ENCODE measurements at places on chromosomes 5 and 9.

DNA sequence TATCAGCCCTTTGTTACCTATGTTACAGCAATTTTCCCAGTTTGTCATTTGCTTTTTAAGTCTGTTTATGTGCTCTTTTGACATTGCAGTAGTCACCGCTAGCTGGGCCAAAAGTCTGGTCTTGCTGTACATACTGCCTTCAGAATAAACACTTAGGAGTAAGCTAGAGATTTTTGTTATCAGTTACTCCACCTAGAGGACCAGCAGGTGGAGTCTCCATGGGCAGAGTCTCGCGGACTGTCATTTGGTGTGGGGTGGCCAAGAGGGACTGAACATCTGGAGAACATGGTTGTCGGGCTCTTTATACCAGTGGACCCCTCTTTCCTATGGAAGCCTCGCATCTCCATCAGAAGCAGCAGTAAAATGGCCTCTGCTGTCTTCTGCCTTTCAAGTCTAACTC lies 10.8 kb upstream of the MGAT1 start:
- peak; percentile 24 for DNase-seq

- no peak for DNase-seq
Measured at GRCh38 chr5:58491216-58491892, at the start of gene GAPT. Gene GAPT, plus strand, starts transcription at chr5:58491435. Its CDS starts 3,102 bp downstream, at chr5:58494537.

DNA sequence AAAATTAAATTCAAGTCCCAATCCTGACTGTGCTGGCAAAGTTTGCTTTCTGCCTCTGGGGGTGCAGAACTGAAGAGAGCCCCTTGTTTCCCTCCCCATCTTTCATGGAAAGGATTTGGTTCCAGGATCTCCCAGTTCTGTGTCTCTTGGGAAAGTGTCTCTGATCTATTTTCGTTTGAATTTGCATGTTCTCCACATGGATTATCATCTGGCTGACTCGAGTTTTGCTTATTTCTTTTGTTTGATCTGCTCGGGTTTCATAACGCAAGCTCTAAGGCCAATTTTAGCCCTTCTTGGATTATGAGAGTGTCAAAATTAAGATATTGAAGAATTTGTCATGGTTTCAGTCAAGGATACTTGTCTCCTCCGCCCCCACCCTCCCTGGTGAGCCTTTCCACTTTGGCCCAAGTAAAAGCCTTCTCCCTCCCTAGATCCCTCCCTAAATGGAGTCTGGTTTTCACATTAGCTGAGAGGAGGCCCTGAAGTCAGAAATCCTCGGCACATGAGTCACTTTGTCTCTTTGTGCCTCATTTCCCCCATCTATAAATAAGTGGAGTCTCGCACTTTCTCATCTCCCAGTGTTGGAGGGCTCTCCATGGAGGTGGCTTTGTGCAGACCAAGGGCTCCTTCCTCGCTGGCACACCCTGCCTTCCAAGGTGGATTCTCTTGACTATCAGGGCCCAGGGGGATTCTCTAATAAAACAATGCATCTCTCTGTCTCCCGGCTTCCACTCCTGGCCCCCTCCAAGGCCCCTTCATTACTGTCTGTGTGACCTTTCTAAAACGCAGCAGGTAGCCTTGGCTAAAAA lies 17.3 kb downstream of the ADRB2 start:
- no peak for DNase-seq

GRCh38 chr5:60943624-60944023 lies 1.2 kb downstream of the ERCC8 start:
- DNase-seq, result no peak

GRCh38 chr9:69965416-69966145 lies 78.1 kb upstream of the MAMDC2 start:
- no peak for DNase-seq

DNA sequence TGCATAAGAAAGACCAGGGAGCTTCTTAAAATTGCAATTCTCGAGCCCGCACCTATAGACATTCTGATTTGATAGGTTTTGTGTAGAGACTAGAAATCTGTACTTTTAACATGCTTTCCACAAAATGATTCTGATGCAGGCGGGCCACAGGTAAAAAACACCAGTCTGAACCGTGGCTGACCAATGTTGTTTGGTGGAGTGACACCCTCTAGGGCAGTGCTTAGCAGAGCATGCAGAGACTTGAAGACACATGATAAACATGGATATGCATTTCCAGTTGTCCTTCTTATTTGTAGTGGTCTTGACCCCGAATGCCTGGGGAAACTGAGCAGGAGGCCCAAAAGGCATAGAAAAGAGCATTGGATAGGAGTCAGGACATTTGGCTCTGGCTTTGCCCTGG lies 10.5 kb upstream of the COL15A1 start:
- no peak for DNase-seq

DNA sequence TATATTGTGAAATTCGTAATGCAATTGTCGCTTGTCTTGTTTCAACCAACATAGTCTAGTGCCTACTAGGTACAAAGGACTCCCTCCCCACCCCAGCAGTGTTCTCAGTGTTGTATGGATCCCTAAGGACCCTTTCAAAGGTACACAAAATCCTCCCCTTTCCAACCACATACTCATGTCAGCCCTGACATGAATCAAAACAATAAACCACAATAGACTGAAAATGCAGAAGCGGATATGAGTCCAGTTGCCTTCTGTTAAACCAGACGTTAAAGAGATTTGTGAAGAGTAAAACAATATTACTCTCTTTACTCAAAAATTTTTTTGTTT lies 82.4 kb upstream of the IFNK start:
- DNase-seq, result no peak

GRCh38 chr5:66647146-66647856 lies 51.1 kb downstream of the MAST4 start:
- no peak for DNase-seq

DNA sequence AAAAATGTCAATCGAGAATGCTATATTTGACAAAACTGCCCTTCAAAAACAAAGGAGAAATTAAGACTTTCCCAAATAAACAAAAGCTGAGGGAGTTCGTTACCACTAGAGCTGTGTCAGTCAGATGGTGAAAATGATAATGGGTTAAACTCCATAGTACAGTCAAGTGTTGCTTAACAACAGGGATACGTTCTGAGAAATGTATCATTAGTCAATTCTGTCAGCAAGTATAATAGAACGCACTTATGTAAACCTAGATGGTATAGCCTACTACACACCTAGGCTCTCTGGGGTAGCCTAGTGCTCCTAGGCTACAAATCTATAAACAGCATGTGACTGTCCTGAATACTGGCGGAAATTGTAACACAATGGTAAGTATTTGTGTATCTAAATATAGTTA lies 138.7 kb downstream of the DRD1 start:
- no peak for DNase-seq

DNA sequence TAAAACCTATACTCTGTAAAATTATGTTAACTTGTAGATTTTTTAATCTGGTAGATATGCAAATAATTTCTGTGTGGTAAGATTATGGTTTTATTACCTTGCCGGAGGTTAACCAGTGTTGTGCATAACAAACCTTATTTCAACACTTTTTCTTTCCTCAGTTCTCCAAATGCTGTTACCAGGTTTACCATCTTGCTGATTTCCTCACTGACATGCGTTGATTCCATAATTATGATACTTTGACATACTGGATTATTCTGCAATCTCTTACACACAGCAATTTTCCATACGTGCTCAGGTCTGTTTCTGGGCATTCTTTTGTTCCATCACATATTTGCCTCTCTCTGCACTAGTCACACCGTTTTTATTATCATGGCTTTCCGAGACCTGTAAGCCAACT lies 77.6 kb downstream of the TTC39B start:
- no peak for DNase-seq

- DNase-seq, result no peak
Measured at GRCh38 chr9:105835721-105836120, 141.4 kb downstream of the TMEM38B start.

DNA sequence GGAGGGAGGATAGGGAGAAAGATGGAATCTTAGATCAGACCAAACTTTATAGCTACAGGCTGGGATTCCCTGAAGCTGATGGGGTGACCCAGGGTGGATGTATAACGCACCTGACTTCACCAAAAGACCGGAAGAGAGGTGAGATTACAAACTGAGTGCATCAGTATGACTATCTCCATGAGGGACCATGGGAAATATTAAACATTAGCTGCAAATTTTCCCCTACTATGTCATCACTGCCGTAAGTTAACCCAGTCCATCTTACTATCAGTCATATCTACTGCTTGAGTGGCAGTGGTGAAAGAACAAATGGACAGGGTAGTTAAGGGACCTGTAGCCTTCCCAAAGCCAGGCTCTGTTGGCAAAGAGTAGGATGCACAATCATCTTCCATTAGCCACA lies 368.3 kb downstream of the EFNA5 start:
- DNase-seq, result no peak

DNA sequence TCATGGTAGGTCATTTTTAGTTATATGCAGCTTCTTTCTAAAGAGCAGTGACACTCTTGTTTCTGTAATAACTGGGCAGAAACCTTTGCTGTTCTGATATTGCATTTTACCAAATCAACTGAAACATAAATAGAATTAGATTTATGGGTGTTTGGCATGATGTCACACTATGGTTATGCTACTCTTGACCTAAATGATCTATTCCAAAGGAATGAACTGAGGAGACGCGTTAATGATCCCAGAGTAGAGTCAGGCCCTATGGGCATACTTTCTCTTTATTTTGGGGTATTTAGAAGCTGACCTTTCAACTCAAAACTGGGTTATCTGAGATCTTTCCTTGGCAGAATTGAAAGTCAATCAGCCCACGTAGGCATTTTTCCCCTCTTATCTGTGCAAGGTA lies 146.8 kb upstream of the ADAMTSL1 start:
- no peak for DNase-seq

- peak; percentile 39 for DNase-seq
Measured at GRCh38 chr5:179870403-179870903, 11.8 kb upstream of the MRNIP start.

- DNase-seq, result peak; percentile 43
Measured at GRCh38 chr9:122904466-122904822, 715 bp downstream of the RC3H2 start.

- no peak for DNase-seq
Measured at GRCh38 chr9:121708768-121709488, 57.5 kb downstream of the DAB2IP start.

GRCh38 chr9:94250456-94250855 lies 8.6 kb upstream of the ZNF169 start:
- DNase-seq, result no peak

- no peak for DNase-seq
Measured at GRCh38 chr5:149282027-149282965, 10.6 kb downstream of the AFAP1L1 start.

- DNase-seq, result no peak
Measured at GRCh38 chr5:54224103-54224826, 86.1 kb downstream of the ARL15 start.

Data from mucosa of descending colon (tissue), 3 donors.